ENCODE measurements at places on chromosomes 11 and 22.

DNA sequence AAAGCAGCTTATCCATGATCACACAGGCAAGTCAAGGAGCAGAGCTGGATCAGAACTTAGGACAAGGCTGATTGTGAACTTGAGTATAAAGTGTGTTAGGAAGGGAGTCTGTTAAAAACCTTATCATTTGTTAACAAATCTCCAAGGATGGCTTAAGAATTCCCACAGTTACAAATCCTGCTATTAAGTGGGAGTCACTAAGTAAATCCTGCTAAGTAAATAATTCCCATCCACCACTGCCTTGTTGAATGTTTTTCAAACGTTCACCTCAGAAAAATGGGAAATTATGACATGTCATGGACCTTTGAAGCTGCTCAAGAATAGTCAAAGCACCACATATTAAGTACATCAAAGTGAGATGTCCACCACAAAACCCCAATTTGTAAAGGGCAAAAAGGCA lies 88.7 kb downstream of the FAM168A start:
- DNase-seq, result no peak

DNA sequence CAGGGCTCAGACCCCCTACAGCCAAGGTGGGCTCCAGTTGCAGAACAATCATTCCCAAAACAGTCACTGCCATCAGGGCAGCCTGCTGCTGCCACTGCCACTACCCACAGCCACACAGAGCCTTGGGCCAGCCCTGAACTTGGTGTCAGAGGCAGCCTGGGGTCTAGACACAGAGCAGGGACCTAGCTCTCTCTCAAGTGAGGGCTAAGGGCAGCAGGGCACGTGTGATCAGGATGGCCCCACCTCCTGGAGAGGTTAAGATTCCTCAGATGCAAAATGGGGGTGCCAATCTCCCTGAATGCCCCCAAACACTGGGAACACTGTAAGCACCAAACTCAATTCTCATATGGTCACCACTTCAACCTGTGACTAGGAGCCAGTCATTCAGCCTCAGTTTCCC lies 15.6 kb downstream of the CABP7 start:
- DNase-seq, result no peak

DNA sequence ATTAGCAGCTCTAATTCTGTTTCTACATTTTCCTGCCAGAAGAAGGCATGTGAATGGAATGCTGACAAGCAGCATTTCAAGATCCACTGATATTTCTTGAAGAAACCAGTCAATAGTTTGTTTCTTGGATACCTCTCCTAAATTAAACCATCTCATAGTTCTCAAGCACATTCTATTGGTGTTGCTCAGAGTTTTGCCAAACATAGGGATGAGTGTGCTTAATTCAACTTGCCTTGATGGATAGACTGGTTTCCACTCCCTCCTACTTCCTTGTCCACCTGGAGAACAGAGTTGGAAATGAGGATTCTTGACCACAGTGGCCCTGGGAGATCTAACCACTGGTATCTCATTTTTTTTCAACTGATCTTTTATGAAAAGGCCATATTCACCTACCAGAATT lies 29.8 kb upstream of the DDX10 start:
- DNase-seq, result no peak

- DNase-seq, result no peak
Observed at GRCh38 chr11:80031014-80031600, 590.3 kb upstream of the TENM4 start.

- DNase-seq, result no peak
Observed at GRCh38 chr22:47446331-47446730, 683.9 kb downstream of the TBC1D22A start.

Measured in activated CD8-positive, alpha-beta memory T cell treated with anti-CD3 and anti-CD28 coated beads, Interleukin-2, amount 50 U/mL, for 4 hours (primary cell).